ENCODE measurements at places on chromosomes 7 and 10.

DNA sequence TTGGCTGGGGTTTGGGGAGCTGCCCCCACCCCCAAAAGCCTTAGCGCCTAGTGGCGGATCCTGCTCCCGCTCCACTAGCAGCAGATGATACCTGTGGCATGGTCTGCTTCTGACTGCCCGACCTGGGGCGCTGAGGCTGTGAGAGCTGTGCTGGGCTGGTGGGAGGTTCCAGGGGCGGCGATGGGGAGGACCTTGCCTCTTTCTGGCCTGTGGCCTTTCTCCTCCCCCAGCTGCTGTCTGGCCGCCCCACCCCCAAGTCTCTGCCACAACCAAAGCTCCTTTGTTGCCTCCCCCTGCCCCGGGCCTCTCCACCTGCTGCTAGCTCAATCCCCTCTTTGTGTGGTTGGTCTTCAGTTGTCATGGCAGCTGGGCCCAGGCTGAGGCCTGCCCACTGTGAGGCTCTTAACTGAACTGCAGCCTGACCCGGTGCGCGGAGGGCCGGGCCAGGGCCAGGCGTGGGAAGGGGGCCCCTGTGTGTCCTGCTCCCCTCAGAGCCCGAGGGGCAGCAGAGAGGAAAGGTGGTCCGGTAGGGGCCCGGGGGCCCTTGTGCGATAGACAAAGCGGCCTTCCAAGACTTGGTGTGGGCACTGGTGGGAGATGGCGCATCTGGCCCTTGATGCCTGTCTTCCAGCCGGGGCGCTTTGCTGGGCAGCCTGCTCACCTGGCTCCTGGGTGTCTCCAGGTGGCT, 4.7 kb downstream of the ZNF775 start:
- DNase-seq, result no peak

- DNase-seq, result no peak
These were observed 251.6 kb upstream of the MKLN1 start for GRCh38 chr7:131076032-131076431.

- DNase-seq, result no peak
These were observed 185.8 kb downstream of the SNX10 start for GRCh38 chr7:26477381-26477990.

- no peak for DNase-seq
These were observed 28.7 kb upstream of the CALU start for GRCh38 chr7:128710481-128710880.

- DNase-seq, result no peak
These were observed 1.5 kb upstream of the PRKAR1B start for GRCh38 chr7:728602-729001.

DNA sequence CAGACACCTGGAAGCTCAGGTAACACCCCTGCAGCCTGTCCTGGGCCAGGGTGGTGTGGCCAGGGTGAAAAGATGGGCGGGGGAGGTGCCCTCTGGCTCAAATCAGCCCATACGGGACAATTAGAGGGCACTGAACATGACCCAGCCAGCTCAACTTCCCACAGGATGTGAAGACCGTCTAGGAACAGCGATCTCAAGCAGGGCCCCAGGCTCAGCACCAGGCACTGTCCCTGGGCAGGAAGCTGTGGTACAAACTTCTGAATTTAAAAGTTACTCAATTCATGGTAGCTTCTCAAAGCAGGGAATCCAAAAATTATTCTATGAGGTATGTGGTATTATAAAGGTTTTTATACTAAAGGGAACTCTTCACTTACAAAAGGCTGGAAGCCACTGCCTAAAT, 5.1 kb upstream of the GRB10 start:
- DNase-seq, result no peak

- DNase-seq, result no peak
These were observed 91.3 kb upstream of the BET1 start for GRCh38 chr7:94095316-94096009.

All from CD8-positive, alpha-beta T cell (primary cell).